Effector memory CD8-positive, alpha-beta T cell (primary cell): ENCODE measurements at places on chromosomes 1 and 21.

DNA sequence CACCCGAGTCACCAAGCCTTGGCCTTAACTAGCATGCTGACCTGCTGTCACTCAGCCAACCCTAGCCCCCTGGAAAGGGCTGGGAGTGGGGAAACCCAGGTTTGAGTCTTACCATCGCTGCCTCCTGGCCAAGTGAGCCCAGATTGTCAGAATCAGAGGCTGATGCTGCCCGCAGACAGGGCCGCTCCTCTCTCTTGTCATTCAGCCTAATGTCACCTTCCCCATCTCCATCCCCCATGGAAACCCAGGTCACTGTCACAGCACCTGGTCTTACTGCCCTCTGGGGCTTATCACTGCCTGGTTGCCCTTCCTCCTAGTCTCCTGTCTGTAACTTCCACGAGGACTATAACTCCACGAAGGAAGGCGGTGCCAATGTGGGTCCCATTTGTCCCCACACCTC lies 53.6 kb upstream of the CASZ1 start:
- H3K27ac ChIP-seq: no peak overlapping the region
- no peak for DNase-seq
- peaks cover 15% of the 10 kb centered on the region for H3K27me3 ChIP-seq

GRCh38 chr21:32921632-32922230 lies 104.0 kb upstream of the OLIG2 start:
- no peaks in the 10 kb centered on the region for H3K36me3 ChIP-seq
- peaks cover 12% of the 10 kb centered on the region for H3K4me1 ChIP-seq
- H3K27ac ChIP-seq: no peak overlapping the region
- H3K27me3 ChIP-seq: no peaks in the 10 kb centered on the region
- DNase-seq: peak; percentile 35

DNA sequence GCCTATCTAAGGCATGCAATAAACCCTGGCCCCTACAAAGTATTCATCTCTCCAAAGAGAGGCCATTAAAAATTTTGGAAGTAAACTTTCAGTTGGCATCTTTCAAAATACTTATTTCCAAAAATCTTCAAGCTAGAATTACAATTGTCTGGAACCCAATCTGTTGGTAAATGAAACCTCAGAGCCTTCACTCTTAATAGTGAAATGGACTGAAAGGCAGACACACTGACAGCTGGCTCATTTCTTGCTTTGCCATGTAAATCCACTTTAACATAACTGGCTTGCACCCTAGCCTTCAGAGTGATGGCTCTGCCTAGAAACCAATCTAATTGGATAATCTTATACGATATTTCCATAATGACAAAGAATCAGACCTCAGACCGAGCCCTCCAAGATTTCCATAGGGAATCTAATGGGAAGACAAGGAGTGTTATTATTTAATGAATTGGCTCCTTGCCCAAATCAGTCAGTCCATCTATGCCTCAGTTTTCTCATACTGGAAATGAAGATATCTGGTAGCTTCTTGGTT lies 9.2 kb upstream of the PALMD start:
- H3K27me3 ChIP-seq: peaks cover 7% of the 10 kb centered on the region
- no peaks in the 10 kb centered on the region for H3K36me3 ChIP-seq
- no peak overlapping the region for H3K4me3 ChIP-seq
- H3K27ac ChIP-seq: no peak overlapping the region

DNA sequence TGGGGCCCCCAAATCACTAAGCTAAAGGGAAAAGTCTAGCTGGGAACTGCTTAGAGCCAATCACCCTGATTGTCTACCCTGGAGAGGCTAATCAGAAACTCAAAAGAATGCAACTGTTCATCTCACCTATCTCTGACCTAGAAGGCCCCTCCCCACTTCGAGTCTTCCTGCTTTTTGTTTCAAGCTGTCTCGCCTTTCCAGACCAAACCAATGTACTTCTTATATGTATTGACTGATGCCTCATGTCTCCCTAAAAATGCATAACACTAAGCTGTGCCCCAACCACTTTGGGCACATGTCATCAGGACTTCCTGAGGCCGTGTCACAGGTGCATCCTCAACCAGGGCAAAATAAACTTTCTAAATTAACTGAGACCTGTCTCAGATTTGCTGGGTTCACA lies 209.5 kb downstream of the APP start:
- no peak for DNase-seq
- H3K36me3 ChIP-seq: no peaks in the 10 kb centered on the region
- H3K27ac ChIP-seq: no peak overlapping the region
- no peak overlapping the region for H3K4me3 ChIP-seq
- no peaks in the 10 kb centered on the region for H3K27me3 ChIP-seq

DNA sequence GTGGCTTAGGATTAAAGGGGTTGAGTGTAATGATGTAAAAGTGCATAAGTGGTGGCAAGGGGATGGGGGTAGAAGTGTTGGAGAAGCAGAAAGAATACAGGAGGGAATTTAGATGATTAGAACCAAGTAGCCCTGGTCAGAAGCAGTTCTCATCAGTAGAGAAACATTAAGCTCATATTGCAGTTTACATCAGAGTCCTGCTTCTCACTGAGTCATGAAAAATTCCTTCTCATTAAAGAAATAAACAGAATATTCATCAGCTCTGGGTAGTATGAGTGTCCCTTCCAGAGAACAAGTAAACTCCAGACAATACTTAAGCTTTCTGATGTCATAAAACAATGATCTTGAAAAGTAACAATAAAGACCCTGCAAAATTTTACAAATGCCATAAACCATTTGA lies 36.5 kb downstream of the LRRIQ3 start:
- H3K36me3 ChIP-seq: peaks cover 4% of the 10 kb centered on the region
- DNase-seq: no peak
- H3K4me1 ChIP-seq: no peaks in the 10 kb centered on the region
- no peaks in the 10 kb centered on the region for H3K27me3 ChIP-seq
- no peak overlapping the region for H3K4me3 ChIP-seq

- H3K4me3 ChIP-seq: no peak overlapping the region
- no peaks in the 10 kb centered on the region for H3K4me1 ChIP-seq
- no peaks in the 10 kb centered on the region for H3K27me3 ChIP-seq
- H3K36me3 ChIP-seq: no peaks in the 10 kb centered on the region
Measured at GRCh38 chr1:177091040-177091439, 73.5 kb downstream of the ASTN1 start.

GRCh38 chr21:37237764-37238163 lies 29.4 kb downstream of the VPS26C start:
- H3K4me3 ChIP-seq: no peak overlapping the region
- DNase-seq: no peak
- H3K36me3 ChIP-seq: peaks cover 45% of the 10 kb centered on the region
- H3K4me1 ChIP-seq: peaks cover 11% of the 10 kb centered on the region

DNA sequence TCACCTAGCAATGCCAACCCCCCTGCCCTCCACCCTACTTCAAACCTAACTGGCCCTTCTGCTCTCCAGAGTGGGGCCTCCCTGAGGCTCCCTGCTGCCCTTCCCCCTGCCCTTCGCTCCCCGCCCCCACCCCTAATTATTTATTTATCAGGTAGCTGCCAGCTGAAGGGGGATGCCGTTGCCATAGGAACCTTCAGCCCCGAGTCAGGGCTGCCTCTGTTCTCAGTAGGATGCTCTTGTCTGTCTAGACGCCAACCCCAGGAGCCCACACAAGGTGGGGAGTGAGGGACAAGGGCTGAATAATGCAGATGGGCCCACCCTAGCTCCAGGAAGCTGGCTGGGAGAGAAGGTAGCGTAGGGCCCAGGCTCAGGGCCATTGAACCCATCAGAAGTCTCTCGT lies 41.1 kb downstream of the NKAIN1 start:
- no peak for DNase-seq
- H3K27me3 ChIP-seq: peaks cover 19% of the 10 kb centered on the region
- no peaks in the 10 kb centered on the region for H3K36me3 ChIP-seq
- no peak overlapping the region for H3K4me3 ChIP-seq
- H3K4me1 ChIP-seq: no peaks in the 10 kb centered on the region

DNA sequence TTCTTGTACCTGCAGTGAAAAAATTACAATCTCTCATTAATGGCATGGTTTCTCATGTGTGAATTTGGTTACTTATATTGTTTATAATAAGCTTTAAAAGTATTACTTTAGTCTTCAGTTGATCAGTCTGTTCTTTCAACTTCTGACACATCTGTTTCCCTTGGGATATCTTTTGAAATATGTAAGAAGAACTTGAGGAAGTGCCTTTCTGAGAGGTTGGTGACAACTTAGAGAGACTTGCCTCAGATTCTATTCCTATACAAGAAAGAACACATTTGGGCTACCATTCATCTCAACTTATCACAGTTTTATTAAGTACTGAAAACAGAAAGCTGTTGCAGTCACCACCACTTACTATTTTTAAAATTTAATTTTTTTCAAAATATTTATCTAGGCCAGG lies 8.1 kb downstream of the AKNAD1 start:
- H3K36me3 ChIP-seq: peaks cover 5% of the 10 kb centered on the region
- no peak for DNase-seq
- peaks cover 23% of the 10 kb centered on the region for H3K27me3 ChIP-seq
- H3K4me1 ChIP-seq: no peaks in the 10 kb centered on the region

DNA sequence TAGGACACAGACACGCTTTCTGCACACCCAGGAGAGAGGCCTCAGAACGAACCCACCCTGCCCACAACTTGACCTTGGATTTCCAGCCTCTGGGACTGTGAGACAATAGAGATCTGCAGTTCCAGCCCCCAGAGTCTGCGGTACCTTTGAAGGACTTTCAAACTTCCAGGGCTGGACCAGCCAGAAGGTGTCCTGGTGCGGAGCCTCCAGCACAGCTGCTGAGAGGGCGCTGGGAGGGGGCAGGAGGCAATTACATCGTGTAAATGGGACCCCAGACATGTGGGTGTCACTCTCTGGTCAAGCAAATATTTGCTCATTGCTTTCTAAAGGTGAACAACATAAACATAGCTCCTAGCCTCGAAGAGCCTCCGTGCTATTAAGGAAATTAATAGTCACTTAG lies 58.7 kb upstream of the ACTRT2 start:
- no peak overlapping the region for H3K27ac ChIP-seq
- no peak overlapping the region for H3K4me3 ChIP-seq
- H3K36me3 ChIP-seq: no peaks in the 10 kb centered on the region
- DNase-seq: no peak

DNA sequence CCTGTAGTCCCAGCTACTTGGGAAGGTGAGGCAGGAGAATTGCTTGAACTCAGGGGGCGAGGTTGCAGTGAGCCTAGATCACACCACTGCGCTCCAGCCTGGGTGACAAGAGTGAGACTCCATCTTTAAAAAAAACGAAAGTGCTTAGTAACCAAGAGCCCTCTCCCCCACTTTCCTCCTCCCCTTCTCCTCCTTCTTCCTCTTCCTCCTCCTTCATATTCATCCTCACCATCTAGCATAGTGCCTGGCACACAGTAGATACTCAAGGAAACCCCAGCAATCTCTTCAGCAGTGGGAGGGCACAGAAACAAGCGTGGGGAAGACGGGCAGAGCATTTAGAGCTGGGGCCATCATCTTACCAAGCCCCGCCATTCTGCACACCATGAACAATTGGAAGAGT lies 119.4 kb upstream of the SLC45A1 start:
- H3K27ac ChIP-seq: no peak overlapping the region
- H3K36me3 ChIP-seq: no peaks in the 10 kb centered on the region
- H3K4me1 ChIP-seq: peaks cover 6% of the 10 kb centered on the region
- no peak overlapping the region for H3K4me3 ChIP-seq
- no peaks in the 10 kb centered on the region for H3K27me3 ChIP-seq

- H3K4me3 ChIP-seq: no peak overlapping the region
- H3K27me3 ChIP-seq: no peaks in the 10 kb centered on the region
- H3K36me3 ChIP-seq: no peaks in the 10 kb centered on the region
- no peaks in the 10 kb centered on the region for H3K4me1 ChIP-seq
- no peak for DNase-seq
Measured at GRCh38 chr1:65409816-65410326, 10.6 kb upstream of the LEPR start.

GRCh38 chr1:27149084-27149761 lies 5.7 kb downstream of the SLC9A1 start:
- H3K4me3 ChIP-seq: no peak overlapping the region
- H3K27me3 ChIP-seq: no peaks in the 10 kb centered on the region
- H3K27ac ChIP-seq: peak overlapping the region; percentile 23

GRCh38 chr1:230631477-230631876 lies 10.8 kb upstream of the COG2 start:
- no peaks in the 10 kb centered on the region for H3K36me3 ChIP-seq
- no peak overlapping the region for H3K27ac ChIP-seq
- no peaks in the 10 kb centered on the region for H3K4me1 ChIP-seq
- no peak overlapping the region for H3K4me3 ChIP-seq
